Prostate gland (tissue), 2 donors: ENCODE measurements at places on chromosomes 6 and 20. TPM values are rescaled to one million over a fixed set of nuclear protein-coding genes. Genes with fewer than 3 reads are reported as not detected.

SERINC3 gene
- total RNA-seq, result 89.1 TPM

ACTL10 gene
- total RNA-seq, result 8.5 TPM

GPX5 gene
- total RNA-seq, result not detected

SFTA2 gene
- total RNA-seq, result not detected

RNF217 gene
- total RNA-seq, result 12.1 TPM

GRCh38 chr6:119112812-119113530 lies 34.5 kb upstream of the FAM184A start:
- DNase-seq, result no peak

- DNase-seq, result no peak
These were observed 301.9 kb downstream of the LAMA2 start for GRCh38 chr6:129184808-129185366.

DNA sequence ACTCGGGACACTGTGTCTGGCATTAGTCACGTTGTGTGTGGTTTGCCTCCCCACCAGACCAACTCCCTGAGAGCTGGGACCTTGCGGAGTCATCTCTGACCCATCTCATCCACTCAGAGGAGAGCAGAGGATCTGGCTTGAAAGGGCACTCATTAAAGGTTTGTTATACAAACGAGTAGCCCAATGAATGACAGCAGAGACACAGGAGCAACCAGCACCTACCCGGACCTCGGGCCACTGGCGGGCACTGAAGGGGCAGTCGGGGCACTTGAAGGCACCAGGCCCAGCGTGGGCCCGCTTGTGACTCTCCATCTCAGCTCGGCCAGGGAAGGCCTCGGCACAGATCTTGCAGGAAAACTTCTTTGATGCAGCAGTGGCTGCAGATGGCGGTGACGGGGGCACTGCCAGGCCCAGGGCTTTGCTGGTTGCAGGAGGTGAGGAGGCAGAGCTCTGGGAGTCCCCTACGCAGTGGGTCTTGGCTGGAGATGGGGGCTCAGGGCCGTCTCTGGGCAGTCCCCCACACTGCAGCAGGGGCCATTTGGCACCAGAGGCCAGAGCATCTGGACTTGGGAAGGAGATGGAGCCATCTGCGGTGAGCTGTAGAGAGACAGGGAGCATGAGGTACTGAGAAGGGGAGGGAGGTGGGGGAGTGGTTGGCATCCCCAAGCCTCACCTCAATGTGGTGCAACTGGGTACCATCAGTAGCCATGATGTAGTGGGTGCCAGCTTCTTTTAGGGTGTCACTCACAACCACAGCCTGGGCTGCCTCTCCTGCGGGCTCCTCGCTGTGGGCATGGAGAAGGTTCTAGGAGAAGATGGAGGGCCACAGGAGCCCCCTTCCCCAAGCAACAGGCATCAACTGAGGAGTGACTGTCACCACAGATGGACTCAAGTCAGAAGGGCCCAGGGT lies 17.7 kb downstream of the PCIF1 start:
- DNase-seq, result no peak

DNA sequence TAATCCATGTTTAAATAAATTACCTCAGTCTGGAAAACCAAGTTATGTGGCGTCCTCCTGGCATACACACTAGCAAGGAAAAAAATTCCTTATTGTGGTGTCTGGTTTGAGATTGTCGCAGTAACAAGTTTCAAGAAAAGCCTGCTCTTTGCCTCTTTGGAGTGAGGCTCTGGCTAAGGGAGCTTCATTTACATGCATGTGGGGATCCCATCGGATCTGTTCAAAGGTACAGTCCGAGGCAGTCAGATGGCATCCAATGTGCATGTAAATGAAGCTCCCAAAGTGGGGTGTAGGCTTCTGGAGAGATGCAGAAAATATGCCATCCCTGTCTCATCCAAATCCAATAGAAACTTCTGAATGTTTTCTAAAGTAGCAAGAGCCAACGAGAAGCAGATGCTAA lies 199.5 kb upstream of the FBXL4 start:
- DNase-seq, result no peak

GRCh38 chr20:62584671-62585460 lies 57.4 kb upstream of the SLCO4A1 start:
- no peak for DNase-seq

- no peak for DNase-seq
These were observed 40.7 kb upstream of the BMP2 start for GRCh38 chr20:6726761-6727160.

DNA sequence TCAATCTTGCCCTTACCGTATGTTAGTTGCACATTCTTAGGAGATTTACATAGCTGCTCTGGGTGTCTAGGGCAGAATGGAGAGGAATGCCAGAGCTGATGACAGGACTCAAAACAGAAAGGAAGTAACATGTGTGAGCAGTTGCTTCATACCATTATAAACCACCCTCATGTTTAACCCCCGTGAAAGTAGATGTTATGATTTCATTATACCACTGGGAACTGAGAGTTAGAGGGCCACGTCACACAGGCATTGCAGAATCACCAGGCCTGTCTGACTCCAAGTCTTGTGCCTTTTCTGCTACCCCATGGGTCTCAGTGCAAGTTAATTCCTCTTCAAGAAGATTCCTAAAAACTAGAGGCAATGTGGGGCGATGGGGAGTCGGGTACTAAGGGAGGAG lies 23.5 kb upstream of the SIM1 start:
- DNase-seq, result no peak

DNA sequence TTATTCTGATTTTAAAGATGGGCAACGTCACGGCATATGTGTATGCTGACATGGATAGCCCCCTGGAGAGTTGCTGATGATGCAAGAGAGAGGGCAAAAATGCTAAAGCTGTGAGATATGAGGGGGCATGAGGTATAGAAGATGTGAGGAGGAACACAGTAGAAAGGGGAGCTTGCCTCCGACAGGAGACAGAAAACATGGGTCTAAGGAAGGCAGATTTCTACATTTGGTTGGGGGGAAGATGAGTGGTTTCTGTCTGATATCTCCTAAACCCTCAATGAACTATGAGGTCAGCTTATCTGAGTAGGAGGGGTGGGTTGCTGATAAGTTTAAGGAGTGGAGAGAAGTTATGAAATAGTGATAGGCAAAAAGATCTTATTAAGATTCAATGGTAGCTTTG lies 6.0 kb downstream of the RNF24 start:
- no peak for DNase-seq

GRCh38 chr6:35638679-35639078 lies 50.0 kb downstream of the FKBP5 start:
- no peak for DNase-seq

GRCh38 chr6:25612666-25613065 lies 39.3 kb upstream of the SCGN start:
- no peak for DNase-seq
